ENCODE measurements at places on chromosomes 1 and 21.

DNA sequence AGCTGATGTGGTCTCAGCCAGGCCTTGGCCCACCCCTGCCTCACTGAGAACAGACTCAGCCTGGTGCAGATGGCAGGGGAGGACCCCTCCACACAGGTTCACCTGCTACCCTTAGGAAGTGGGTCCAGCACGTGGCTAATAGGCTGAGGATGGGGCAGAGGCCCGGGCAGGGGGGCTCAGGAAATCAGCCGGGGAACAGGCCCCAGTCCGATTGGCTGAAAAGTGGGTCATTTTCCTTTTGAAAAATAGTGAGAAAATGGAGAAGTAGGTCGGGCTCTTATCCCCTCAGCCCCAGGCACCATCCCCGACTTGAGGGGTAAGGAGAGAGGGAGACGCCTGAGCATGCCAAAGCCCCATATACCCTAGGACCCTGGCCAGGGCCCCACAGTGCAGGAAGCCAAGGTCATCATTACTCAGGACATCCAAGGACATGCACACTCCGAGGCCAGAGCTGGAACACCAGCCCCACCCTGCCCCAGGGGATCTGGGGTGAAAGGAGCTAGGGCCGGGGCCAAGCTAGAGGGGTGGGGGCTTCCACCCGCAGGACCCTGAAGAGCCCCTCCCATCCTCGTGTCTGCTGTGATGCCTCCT is 11.0 kb downstream of the DLGAP3 start:
- DNase-seq = no peak

- DNase-seq = no peak
These were observed 154.9 kb downstream of the CRB1 start for GRCh38 chr1:197422993-197423392.

GRCh38 chr1:18179009-18179408 is 71.4 kb downstream of the IGSF21 start:
- DNase-seq = no peak

- no peak for DNase-seq
These were observed 16.1 kb downstream of the HIVEP3 start for GRCh38 chr1:41902664-41903063.

DNA sequence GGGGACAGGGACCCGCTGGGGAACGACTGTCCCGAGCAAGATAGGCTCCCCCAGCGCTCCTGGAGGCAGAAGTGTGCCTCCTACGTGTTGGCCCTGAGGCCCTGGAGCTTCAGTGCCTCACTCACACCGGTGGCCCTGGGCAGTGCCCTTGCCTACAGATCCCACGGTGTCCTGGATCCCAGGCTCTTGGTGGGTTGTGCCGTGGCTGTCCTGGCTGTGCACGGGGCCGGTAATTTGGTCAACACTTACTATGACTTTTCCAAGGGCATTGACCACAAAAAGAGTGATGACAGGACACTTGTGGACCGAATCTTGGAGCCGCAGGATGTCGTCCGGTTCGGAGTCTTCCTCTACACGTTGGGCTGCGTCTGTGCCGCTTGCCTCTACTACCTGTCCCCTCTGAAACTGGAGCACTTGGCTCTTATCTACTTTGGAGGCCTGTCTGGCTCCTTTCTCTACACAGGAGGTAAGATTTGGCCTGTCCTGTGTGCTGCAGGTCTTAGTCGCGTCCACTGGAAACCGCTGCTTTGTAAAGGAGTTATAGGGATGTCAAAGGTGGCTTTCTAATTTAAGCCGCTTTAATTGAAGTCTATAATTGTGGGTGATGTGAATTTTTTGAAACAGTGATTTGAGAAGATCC is 717 bp downstream of the UBIAD1 start:
- no peak for DNase-seq
